ENCODE measurements at places on chromosomes 5 and 9.

DNA sequence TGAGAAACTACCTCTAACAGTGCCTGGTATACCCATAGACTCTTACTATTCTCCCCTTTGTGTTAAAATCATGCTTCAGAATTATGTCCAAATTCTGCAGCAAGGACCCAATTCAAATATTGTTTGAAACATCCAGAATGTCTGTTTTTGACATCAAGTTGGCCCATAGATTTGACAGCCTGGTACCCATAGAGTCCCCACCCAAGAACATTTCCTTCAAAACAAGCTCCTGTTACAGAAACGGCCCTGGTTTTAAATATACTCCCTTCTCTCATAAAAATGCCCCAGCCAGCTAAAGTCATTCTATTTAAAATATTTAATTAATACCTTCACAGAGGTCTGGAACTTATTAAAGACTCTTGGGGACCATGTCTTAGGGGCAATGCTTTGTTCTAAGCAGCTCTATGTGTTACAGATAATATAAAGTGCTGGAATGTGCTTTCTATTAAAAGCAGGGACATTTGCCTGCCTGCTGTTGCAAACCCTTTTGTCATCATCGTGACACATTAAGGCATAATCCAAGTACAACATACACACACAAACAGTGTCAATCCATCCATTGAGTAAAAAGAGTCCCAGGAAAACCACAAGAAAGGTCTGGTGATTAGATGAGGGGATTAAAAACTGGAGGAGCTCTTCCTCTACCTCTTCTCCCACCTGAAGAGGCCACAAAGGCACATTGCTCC lies 321.7 kb downstream of the MLLT3 start:
- DNase-seq: no peak

- DNase-seq: peak; percentile 81
These were observed 37.8 kb upstream of the S1PR3 start for GRCh38 chr9:88953381-88954029.

DNA sequence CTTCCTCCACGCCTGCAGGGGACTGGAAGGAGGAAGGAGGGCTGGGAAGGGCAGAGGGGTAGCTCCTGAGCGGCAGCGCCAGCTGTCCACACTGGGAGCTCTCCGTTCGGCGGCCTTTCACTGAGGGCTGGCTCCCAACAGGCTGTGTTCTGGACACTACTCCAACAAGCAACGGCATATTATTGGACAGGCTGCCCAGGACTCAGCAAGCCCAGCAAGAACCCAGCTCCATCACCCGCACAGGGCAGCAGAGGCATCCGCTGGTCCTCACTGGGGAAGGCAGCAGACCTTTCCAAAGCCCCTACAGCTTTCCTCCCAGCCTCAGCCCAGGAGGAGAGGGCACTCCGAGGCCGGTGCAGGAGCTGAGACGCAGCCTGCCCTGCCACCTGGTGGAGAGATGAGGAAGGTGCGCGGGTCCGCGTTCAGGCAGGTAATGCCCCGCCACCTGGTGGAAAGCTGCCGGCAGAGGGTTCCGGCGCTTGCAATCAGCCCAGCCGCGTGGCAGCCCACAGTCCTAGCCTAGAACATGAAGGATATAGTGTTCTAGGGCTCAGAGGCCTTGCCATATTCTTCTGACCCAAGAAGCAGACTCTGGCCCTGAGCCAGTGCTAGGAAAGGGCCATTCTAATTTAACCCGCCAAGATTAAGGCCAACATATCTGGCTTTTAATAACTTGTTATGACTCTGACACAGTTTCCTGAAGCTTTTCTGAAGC lies 74.4 kb downstream of the NRG2 start:
- peak; percentile 53 for DNase-seq

GRCh38 chr5:136225796-136226195 lies 32.8 kb upstream of the SMIM32 start:
- no peak for DNase-seq

GRCh38 chr9:72557549-72557948 lies 36.1 kb downstream of the TMC1 start:
- DNase-seq: peak; percentile 49

DNA sequence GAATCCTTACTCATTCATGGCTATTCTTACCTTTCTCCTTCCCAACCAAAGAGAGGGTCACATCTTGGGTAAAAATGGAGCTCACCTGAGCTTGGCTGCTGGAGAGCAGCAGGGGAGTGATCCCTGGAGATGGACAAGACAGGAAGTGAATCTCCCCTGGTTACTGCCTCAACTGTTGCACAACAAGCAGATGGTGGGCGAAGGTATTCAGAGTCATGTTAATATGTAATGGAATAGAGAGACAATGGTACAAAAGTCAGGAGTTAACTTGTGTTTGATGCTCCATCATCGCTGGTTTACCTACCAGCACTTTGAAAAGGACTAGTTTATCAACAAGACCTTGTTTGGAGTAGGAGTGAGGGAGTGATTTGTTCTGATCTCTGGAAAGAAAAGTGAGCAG lies 13.0 kb upstream of the PLPP1 start:
- DNase-seq: no peak

- DNase-seq: no peak
These were observed 4.8 kb upstream of the GRIA1 start for GRCh38 chr5:153485641-153486040.

GRCh38 chr5:173925449-173926071 lies 37.4 kb downstream of the CPEB4 start:
- DNase-seq: peak; percentile 55

DNA sequence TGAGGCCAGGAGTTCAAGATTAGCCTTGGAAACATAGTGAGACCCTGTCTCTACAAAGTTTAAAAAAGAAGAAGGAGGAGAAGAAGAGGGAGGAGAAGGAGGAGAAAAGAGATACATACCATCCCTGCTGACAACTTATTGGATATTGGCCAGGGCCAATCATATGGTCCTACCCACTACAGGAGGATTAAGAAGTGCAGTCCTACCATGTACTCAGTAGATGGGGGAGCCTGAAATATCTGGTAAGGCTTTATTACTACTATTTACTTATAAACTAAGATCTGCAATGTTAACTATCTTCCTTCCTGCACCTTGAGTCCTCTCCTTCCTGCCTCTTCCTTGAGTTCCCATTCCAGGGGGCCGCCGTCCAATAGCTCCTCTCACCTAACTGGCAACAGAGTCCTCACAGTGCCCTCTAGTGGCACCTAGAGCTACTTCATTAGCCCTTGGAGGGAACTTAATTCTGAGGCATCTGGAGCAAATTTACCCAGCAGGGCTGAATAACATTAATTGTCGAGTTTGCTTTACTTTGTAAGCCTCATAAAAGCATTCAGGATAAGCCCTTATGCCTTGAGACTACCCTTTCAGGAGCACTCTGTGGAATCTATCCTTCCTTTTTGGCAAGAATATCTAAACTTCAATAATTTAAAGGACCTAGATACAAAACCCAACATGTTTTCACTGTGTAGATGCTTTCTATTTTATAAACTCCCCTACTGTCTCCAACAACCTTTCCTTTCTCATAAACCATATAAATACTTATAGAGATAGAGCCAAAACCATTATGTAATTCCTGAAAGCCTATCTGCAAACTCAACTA lies 39.1 kb upstream of the RANBP6 start:
- peak; percentile 69 for DNase-seq

- DNase-seq: no peak
These were observed 81.2 kb upstream of the NIPBL start for GRCh38 chr5:36795366-36795765.

GRCh38 chr9:3088219-3088618 lies 244.3 kb upstream of the PUM3 start:
- no peak for DNase-seq

DNA sequence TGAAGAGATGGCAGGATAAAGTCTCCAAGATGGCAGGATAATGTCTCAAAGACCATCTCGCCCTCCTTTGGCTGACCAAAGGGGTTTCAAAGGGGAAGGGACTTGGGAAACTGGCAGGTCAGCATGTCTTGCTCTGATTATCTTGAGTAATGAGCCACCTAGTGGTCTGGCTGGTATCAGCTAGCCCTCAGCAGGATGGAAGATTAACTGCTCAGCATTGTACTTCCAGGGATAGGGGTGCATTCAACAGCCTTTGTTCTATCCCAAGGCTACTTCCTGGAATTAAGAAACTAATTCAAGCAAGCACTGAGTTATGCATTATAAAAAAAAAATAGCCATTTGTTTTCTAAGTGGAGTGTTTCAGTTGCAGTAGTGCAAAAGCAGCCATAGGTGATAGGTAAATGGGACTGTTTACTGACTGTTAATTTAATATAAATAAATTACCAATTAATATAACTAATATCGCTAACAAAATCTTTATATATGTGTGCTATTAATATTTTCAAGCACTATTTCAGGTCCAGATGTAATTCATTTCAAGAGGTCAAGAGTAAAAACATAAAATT lies 555.5 kb downstream of the CDH9 start:
- DNase-seq: no peak

GRCh38 chr5:88664645-88665044 lies 218.3 kb downstream of the MEF2C start:
- DNase-seq: no peak

DNA sequence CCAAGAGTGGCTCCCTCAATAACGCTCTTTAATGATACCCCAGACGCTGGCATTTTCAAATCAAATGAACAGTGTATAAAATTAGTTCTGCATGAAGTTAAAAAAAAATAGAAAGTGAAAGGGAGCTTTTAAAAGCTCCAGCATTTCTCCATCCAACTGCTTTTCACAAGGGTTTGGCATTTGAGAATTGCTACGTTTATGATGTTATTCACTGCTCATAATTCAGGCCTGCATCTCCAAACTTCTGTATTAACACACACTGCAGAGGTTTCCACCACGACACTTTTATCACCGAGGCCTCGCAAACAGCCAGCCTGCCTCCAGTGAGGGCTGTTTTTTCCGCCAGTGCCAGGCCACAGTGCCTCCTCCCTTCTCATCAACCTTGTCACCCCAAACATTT lies 205.5 kb upstream of the EFNA5 start:
- DNase-seq: no peak

- no peak for DNase-seq
These were observed 50.5 kb downstream of the HACD4 start for GRCh38 chr9:20980832-20981455.

DNA sequence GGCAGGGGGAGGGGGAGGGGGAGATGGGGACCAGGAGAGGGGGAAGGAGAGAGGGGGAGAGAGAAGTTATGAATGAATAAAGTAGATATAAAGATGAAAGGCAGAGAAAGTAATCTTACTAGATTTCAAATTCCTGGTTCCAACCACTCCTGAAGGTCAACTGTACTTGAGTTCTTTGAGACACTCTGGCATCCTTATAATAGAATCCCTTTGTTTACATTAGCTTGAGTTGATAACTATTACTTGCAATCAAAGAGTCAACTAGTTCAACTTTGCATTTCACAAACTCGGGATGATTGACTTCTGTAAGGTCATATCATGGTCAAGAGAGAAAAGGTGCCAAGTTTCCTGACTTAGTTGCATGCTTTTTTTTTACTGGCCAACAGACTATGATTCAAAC lies 42.2 kb downstream of the BAAT start:
- DNase-seq: no peak

- no peak for DNase-seq
These were observed 8.4 kb downstream of the SEMA6A start for GRCh38 chr5:116566251-116566650.

- peak; percentile 22 for DNase-seq
These were observed 419.6 kb upstream of the PIK3R1 start for GRCh38 chr5:67795781-67796477.

- no peak for DNase-seq
These were observed 10.3 kb upstream of the PRUNE2 start for GRCh38 chr9:76916231-76916630.

DNA sequence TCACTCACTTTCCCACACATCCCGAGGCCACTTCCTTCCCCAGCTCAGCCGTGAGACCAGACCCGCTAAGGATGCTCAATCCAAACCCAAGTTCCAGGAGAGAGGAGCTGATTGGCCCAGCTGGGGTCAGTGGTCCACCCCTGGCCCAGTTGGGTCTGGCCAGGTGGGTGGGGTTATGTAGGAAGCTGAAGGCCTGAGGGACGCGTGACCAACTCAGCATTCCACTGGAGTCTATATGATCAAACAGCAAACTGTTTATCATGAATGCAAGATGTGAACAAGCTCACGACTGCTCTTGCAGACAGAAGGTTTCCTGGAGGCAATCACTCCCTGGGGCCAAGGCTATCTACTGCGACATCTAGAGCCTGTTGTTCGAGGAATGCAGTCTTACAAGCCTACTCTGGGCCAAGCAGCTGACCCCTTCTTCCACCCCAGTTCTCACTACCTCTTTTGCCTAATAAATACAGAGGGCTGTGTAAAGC lies 4.9 kb upstream of the RAPGEF1 start:
- DNase-seq: no peak

DNA sequence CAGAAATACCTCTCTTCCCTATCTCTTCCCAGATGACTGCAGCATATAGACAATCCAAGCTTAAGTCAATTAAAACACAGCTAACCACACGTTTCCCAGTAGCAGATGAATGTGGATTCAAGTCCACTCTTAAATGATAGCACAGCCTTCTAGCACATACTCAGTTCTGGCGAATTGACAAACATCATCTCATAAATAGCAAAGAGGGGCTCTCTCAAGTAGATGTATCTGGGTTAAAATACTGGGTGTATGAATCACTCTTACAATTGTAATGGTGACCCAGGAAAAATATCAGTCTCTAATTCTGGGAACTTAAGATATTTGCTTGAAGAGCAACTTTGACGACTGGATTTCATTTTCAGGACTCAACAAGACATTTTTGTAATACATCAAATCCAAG lies 67.0 kb upstream of the HAPLN1 start:
- DNase-seq: no peak

DNA sequence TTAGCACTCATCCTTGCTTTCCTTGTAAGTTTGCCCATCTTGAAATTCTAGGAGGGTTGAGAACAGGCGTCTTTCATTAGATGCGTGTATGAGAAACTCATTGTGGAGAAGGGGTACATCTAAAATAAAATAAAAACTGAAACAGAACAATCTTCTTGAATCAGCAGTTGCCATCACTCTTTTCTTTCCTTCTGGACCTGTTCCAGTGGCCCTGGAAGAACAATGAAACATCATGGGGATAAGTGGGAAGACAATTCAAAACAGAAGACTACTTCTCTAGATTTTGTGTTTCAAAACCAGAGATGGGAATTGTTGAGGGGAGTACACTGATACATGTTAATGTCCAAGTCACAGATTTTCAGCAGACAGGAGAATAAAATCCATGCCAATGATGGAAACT lies 59.9 kb downstream of the SLC1A3 start:
- no peak for DNase-seq

DNA sequence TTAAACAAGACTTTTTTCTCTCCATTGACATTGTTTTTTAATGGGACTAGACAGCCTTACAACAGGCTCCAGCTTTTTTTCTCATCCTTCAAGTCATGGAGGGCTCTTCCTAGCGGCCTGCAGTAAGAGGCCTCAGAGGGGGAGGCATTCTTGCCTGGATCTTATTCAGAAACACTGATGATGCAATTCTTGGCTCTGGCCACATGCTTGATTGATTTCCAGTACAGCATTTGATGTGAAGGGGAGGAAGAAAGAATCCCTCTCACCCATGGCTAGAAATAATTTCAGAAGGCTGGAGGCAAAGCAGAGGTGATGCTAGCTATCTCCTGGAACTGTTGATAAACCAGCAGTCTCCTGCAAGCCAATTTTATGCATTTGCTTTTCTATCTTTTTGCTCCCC lies 324.8 kb downstream of the PRELID2 start:
- no peak for DNase-seq
